Thymus (tissue), 14 donors: ENCODE measurements at places on chromosomes 7 and 10. TPM values are rescaled to one million over a fixed set of nuclear protein-coding genes. Genes with fewer than 3 reads are reported as not detected.
A peak's percentile ranks its signal among the peaks of the same experiment; 100 is the strongest.

GRCh38 chr7:69399401-69399800 lies 198.9 kb upstream of the AUTS2 start:
- H3K36me3 ChIP-seq: no peaks in the 10 kb centered on the region
- H3K27me3 ChIP-seq: no peaks in the 10 kb centered on the region
- no peak overlapping the region for H3K27ac ChIP-seq
- no peak overlapping the region for H3K4me3 ChIP-seq
- no peak for DNase-seq
- no peaks in the 10 kb centered on the region for H3K4me1 ChIP-seq

GRCh38 chr10:7311218-7311849 lies 99.5 kb downstream of the SFMBT2 start:
- no peaks in the 10 kb centered on the region for H3K4me1 ChIP-seq
- no peak overlapping the region for H3K27ac ChIP-seq
- H3K36me3 ChIP-seq: no peaks in the 10 kb centered on the region
- H3K4me3 ChIP-seq: no peak overlapping the region
- no peak for DNase-seq
- H3K27me3 ChIP-seq: no peaks in the 10 kb centered on the region

GRCh38 chr10:119479532-119479931 lies 63.0 kb downstream of the RGS10 start:
- peaks cover 50% of the 10 kb centered on the region for H3K4me1 ChIP-seq
- no peaks in the 10 kb centered on the region for H3K27me3 ChIP-seq
- H3K4me3 ChIP-seq: no peak overlapping the region
- no peaks in the 10 kb centered on the region for H3K36me3 ChIP-seq
- peak overlapping the region; percentile 92 for H3K27ac ChIP-seq

DNA sequence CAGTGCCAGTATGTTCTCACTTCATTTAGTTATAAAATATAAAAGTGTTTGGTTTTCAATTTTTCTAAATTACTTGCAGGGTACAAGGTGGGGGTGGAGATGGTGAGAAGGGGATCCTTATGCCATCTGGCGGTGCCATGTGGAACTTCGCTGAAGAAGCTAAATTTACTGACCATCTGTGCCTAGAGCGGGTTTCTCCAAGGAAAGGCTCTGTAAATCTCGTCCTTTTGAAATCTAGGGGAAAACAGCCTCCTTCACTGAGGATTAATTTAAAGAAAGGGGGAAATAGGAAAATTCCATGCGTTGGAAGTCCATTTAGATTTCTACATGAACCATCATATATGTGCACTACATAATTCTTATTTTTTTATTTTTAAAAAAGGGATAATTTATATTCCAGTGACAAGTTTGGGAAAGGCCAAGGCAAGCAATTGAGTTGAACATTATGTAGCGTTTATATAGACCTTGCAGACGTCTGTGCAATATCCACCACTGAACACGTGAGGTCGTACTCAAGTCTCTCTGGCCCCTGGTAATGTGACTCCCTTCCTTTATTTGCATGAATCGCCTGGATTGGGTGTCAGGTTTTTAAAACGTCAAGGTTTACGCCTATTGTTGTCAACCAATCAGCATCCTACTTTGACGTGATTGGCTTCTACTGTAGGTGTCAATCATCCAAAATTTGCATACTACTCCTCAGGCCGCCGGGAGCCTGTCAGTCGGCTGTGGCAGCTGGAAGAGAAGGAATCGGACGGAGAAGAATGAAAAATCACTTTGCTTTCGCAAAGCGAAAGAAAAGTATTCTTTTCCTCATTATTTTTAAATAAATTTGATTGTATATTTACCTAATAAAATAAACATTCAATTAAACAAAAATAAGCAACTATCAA lies 297.1 kb upstream of the NFE2L3 start:
- no peak for DNase-seq
- H3K36me3 ChIP-seq: no peaks in the 10 kb centered on the region
- no peak overlapping the region for H3K27ac ChIP-seq
- H3K4me1 ChIP-seq: peaks cover 42% of the 10 kb centered on the region
- H3K4me3 ChIP-seq: no peak overlapping the region

GRCh38 chr10:60728056-60728455 lies 50.2 kb upstream of the CDK1 start:
- H3K36me3 ChIP-seq: no peaks in the 10 kb centered on the region
- H3K27ac ChIP-seq: peak overlapping the region; percentile 49
- no peaks in the 10 kb centered on the region for H3K27me3 ChIP-seq
- no peak for DNase-seq
- H3K4me3 ChIP-seq: no peak overlapping the region

DNA sequence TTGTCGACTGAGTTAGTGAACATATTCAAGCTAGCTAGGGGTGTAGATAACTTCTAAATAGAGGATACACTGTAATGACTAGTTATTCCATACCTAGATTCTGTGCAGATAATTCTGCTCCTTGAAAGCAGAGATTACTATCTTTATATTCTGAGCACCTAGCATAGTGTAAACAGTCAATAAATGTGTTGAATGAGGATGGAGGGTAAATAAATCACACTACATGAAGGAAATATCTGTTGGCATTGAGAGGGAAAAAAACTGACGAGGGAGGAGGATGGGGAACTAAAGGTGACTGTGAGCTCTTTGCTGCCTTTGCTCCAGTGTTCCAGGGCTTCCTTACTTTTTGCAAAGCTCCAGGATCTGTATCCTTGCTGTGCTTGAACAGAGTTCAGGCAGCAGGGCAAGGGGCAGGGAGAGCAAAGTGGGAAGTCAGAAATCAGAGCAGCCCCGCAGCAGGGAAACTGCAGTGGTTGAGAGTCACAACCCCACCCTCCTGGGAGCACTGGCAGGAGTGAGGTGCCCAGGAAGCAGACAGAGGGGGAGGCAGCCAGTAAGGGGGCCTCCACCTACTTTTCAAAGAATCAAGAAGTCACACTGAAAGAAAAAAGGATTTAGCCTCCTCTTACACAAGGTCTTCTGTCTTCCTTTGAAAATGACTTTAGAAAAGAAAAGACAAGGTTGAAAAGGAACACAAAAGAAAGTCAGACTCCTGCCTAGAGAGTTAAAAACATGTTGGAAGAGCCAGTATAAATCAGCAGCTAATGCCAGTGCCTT lies 71.8 kb upstream of the LRRN3 start:
- peaks cover 38% of the 10 kb centered on the region for H3K4me1 ChIP-seq
- H3K36me3 ChIP-seq: no peaks in the 10 kb centered on the region
- DNase-seq: peak; percentile 53

GRCh38 chr7:20834656-20835055 lies 48.0 kb upstream of the SP8 start:
- no peak overlapping the region for H3K27ac ChIP-seq
- H3K27me3 ChIP-seq: no peaks in the 10 kb centered on the region

GRCh38 chr10:97506199-97506991 lies 7.7 kb downstream of the UBTD1 start:
- no peak overlapping the region for H3K27ac ChIP-seq
- no peak for DNase-seq
- H3K4me1 ChIP-seq: no peaks in the 10 kb centered on the region
- peaks cover 24% of the 10 kb centered on the region for H3K27me3 ChIP-seq
- no peaks in the 10 kb centered on the region for H3K36me3 ChIP-seq
- H3K4me3 ChIP-seq: no peak overlapping the region

DNA sequence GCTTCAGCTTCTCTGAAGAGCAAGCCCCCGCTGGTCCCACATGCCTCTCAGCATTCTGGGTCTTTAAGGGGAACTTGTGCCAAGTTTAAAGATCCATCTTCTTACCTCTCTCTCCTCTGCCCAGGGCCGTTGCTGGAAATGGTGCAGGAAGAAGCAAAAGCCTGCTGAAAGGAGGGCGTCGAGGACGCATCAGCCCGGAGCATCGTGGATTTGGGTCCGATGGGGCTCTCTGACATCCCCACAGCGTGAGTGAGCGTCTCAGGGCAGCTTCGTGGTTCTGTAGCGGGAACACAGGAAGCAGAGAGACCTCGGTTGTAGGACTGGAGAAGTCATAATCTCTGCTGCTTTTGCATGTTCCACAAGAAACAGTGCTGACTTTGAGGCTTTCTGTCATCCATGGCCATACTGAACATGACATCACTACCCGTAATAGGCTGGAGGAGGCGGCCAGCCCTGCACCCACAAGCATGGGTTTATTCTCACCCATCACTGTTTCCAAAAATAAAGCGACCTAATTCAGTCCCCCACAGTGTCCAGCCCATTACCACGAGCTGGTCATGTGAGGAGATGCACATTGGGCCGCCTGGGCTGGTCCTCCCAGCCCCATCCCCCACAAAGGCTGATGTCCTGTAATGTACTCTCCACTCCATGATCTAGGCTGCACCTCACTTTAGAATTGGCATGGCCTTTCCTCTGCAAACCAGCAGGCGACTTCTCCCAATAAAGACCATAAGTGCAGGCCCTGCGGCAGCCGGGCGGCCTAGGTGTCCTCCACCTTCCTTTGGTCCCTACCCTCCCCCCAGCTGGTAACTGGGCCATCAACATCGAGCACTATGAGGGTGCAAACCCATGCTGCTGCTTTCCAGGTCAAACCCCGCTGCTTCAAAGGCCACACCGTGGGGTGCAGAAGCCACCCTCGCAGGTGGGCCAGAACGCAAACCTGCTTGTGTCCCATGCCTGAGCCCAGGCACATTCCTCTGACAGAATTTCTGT lies 276.9 kb downstream of the TNS3 start:
- no peak overlapping the region for H3K4me3 ChIP-seq
- H3K27ac ChIP-seq: no peak overlapping the region
- DNase-seq: no peak
- no peaks in the 10 kb centered on the region for H3K36me3 ChIP-seq
- no peaks in the 10 kb centered on the region for H3K27me3 ChIP-seq
- H3K4me1 ChIP-seq: no peaks in the 10 kb centered on the region

The CLCN1 gene
- 0.09 TPM for total RNA-seq

The CCL24 gene
- total RNA-seq: 0.19 TPM

The FAM25G gene
- 1.2 TPM for total RNA-seq

The TMEM229A gene
- total RNA-seq: not detected
